RKO (cell line): ENCODE measurements at places on chromosomes 2 and 18.

DNA sequence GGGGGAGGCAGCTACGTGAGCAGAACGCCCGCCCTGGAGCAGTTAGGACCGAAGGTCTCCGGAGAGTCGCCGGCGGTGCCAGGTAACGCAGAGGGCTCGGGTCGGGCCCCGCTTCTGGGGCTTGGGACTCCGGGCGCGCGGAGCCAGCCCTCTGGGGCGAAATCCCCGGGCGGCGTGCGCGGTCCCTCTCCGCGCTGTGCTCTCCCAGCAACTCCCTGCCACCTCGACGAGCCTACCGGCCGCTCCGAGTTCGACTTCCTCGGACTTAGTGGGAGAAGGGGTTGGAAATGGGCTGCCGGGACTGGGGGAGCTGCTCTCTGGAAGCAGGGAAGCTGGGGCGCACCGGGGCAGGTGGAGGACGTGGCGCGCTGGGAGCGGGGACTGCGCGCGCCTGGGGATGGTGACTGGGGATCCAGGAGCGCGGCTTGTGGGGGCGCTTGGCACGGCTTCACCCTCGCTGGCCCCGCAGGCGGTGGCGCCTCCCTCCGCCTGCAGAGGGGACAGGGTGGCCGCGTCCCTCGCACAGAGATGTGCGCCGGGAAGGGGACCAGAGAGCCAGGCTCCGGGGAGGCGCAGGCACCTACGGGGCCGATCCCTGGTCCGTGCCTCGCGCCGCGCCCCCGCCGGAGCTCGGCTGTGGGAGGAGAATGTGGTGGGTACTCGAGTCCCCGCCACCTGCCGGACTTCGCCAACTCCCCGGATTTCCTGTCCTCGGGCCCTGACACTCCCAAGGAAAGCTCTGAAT is 688 bp downstream of the CDH20 start:
- no peak for DNase-seq

GRCh38 chr2:228590681-228591080 is 409.2 kb upstream of the SPHKAP start:
- no peak for DNase-seq

- peak; percentile 73 for DNase-seq
Measured at GRCh38 chr2:20617892-20618467, 32.9 kb downstream of the HS1BP3 start.

- no peak for DNase-seq
Measured at GRCh38 chr2:106267997-106268396, 73.9 kb upstream of the UXS1 start.

GRCh38 chr2:15845737-15846405 is 94.5 kb upstream of the MYCN start:
- DNase-seq: no peak

- peak; percentile 75 for DNase-seq
Measured at GRCh38 chr2:3785220-3785889, 82.0 kb downstream of the DCDC2C start.

DNA sequence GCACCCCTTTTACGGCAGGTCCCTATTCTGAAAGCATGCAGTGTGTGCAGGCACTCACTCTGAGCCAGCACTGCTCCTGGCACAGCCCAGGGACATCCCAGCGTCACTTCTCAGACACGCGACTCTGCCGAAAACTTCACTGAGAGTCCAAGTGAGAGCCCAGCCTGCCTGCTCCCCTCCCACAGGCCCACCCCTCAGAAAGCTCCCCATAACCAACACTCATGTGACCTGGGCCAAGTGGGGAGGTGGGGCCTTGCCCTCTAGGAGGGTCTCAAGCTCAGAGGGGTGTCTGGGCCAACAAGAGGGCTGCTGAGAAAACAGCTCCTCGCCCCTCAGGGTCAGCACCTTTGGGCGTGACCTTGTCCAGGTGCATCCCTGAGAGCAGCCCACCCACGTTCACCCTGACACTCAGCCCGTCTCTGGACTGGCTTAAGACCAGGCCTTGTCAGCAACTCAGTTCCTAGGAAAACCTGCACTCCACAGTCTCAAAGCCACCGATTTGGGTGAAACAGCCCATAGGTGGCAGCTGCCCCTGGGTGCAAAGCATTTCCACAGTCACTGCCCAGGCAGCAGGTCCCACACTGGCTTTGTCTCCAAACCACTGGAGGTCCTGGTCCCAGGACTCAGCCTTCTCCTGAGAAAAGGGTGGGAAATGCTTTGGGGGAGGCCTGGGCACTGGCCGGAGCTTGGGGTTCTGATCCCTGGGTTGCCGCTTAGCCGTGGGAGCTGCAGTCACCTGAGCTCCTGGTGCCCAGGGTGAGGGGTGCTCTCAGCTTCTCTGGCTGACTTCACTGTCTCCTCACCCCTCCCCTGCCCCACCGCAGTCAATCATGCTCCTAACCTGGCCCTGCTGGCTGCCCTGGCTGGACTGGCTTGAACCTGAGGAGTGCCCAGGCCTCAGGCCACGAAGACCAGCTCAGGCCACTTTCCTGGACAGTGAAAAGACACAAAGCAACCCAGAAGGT is 209.6 kb downstream of the HDAC4 start:
- DNase-seq: no peak
